Aorta (tissue), 5 donors: ENCODE measurements at places on chromosomes 3 and 15. TPM values are rescaled to one million over a fixed set of nuclear protein-coding genes. Genes with fewer than 3 reads are reported as not detected.

The SLC9C1 gene
- 0.81 TPM for total RNA-seq

The TRH gene
- total RNA-seq, result not detected

GRCh38 chr3:189534531-189534930, 96.7 kb upstream of the TP63 start:
- H3K27me3 ChIP-seq, result no peaks in the 10 kb centered on the region
- H3K4me1 ChIP-seq, result no peaks in the 10 kb centered on the region
- no peak for DNase-seq
- H3K4me3 ChIP-seq, result no peak overlapping the region

DNA sequence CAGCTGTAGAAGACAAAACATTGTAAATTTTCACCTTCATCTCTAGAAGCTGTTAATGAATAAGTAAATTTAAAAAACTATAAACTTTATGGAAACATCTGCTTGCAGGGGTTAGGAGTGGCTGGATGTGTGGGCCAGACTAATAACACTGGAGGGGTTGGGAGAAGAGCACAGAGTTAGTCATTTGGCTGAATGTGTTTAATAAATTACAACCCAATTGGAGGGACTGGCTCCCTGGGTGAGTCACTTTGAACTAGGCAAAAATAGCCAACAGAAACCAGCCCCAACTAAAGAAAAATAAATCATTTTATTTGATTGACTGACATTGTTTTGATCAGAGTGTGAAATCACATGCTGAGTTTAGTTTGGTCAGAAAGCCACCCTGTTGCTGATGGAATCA, 21.8 kb downstream of the DGKG start:
- no peak overlapping the region for H3K4me3 ChIP-seq
- no peak for DNase-seq
- H3K27ac ChIP-seq, result no peak overlapping the region
- H3K27me3 ChIP-seq, result no peaks in the 10 kb centered on the region

- peak overlapping the region; percentile 59 for H3K4me3 ChIP-seq
These were observed 1.8 kb downstream of the ARHGEF26 start for GRCh38 chr3:154122912-154123559.

GRCh38 chr15:89785064-89785773, 9.1 kb downstream of the MESP2 start:
- H3K36me3 ChIP-seq, result no peaks in the 10 kb centered on the region
- no peaks in the 10 kb centered on the region for H3K4me1 ChIP-seq
- H3K27ac ChIP-seq, result no peak overlapping the region
- DNase-seq, result no peak
